Activated T-cell treated with anti-CD3 and anti-CD28 coated beads, Interleukin-2, amount 50 U/mL, for 72 hours (primary cell): ENCODE measurements at places on chromosomes 2 and 18. TPM values are rescaled to one million over a fixed set of nuclear protein-coding genes. Genes with fewer than 3 reads are reported as not detected.

The NT5C1B gene
- not detected for total RNA-seq

The LIPG gene
- total RNA-seq = 0.12 TPM

The ERFE gene
- total RNA-seq = 0.88 TPM

The MERTK gene
- 3.0 TPM for total RNA-seq

The VWC2L gene
- not detected for total RNA-seq

The C2orf78 gene
- not detected for total RNA-seq

The EPB41L5 gene
- total RNA-seq = 4.1 TPM

GRCh38 chr18:31741097-31741735 lies 19.5 kb downstream of the SLC25A52 start:
- no peak overlapping the region for H3K27ac ChIP-seq
- no peak overlapping the region for H3K4me3 ChIP-seq
- H3K27me3 ChIP-seq = no peaks in the 10 kb centered on the region

DNA sequence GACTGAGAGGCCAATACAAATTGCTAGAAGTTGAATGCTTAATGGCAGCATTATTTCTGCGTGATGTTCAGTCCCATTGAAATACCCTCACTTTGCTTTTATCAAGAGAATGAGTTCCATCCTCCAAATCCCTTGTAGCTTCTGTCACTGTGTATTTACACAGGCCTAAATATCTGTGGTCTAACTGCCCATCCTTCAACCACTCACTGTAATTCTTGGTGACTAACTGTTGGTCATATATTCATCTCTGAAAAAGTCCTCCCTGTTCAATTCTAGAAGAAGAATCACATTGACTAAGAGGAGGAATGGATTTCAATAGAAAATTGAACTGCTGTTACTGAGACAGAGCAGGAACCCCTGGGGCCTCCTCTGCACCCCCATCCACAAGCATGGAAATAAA lies 74.2 kb upstream of the L3MBTL4 start:
- no peak for DNase-seq
- no peaks in the 10 kb centered on the region for H3K36me3 ChIP-seq
- no peak overlapping the region for H3K27ac ChIP-seq
- H3K4me1 ChIP-seq = no peaks in the 10 kb centered on the region

- H3K27me3 ChIP-seq = peaks cover 54% of the 10 kb centered on the region
- DNase-seq = no peak
- H3K4me1 ChIP-seq = peaks cover 24% of the 10 kb centered on the region
Observed at GRCh38 chr2:230829959-230830358, 34.8 kb upstream of the ITM2C start.

DNA sequence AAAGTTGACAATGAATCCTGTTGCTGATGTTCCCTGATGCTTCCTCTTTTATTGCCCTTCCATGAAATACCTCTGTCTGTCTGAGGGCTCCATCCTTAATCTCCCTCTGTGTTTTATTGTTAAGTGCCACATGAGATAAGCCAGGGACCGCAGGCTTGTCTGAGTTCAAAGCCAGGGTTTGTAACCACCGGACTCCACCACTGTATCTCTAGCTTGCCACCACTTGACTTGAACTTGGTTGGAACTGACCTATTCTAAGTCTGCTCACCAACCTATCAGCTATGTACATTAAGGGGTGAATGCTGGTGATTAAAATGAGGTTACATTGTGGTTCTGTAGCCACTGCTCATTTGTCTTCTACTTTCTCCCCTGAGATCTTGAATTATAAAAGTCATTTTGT lies 328.5 kb upstream of the ZEB2 start:
- no peaks in the 10 kb centered on the region for H3K27me3 ChIP-seq
- DNase-seq = no peak
- H3K4me3 ChIP-seq = no peak overlapping the region
- no peak overlapping the region for H3K27ac ChIP-seq

GRCh38 chr2:66427300-66427699 lies 7.6 kb upstream of the MEIS1 start:
- H3K4me3 ChIP-seq = no peak overlapping the region
- no peak for DNase-seq
- no peak overlapping the region for H3K27ac ChIP-seq
- H3K27me3 ChIP-seq = peaks cover 71% of the 10 kb centered on the region

DNA sequence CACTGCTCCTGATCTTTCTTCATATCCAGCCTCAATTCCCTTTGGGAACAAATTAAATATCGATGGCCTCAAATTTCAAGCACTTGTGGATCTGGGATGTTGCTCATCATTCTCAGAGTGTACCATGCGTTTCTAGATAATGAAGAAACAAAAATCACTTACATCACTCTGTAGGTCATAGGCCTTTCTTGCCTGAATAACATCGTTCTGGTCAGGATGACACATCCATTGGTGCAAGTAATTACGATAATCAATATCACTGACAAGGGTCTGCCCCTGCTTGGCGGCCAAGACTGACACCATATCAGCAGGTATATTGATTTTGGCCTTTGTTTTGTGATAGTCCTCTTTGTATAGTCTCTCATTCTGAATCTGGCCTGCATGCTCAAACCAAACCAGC lies 157.3 kb downstream of the RIF1 start:
- H3K27ac ChIP-seq = no peak overlapping the region
- no peaks in the 10 kb centered on the region for H3K27me3 ChIP-seq
- H3K4me3 ChIP-seq = no peak overlapping the region
- no peaks in the 10 kb centered on the region for H3K4me1 ChIP-seq
- no peak for DNase-seq

DNA sequence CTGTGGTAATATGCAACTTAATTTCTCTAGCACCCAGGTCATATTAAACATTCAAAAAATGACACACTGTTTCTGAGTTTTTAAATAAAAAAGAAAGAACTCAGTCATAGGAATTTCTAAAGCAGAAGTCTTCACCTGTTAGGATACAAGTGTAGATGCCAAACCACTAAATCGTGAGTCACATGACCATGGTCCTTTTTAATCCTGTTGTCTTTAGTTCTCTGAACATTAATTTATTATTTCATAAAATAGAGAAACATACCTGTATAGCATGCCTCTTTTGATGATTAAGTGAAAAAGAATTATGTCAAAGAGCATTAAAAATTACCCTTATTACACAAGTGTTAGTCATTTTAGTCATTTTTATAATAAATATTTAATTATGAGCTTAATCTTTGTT lies 398.8 kb downstream of the CCDC85A start:
- no peak for DNase-seq
- no peaks in the 10 kb centered on the region for H3K27me3 ChIP-seq
- no peak overlapping the region for H3K4me3 ChIP-seq

- H3K4me1 ChIP-seq = peaks cover 4% of the 10 kb centered on the region
- no peak overlapping the region for H3K27ac ChIP-seq
- no peaks in the 10 kb centered on the region for H3K36me3 ChIP-seq
Observed at GRCh38 chr2:106575955-106576354, 88.8 kb downstream of the CD8B2 start.

DNA sequence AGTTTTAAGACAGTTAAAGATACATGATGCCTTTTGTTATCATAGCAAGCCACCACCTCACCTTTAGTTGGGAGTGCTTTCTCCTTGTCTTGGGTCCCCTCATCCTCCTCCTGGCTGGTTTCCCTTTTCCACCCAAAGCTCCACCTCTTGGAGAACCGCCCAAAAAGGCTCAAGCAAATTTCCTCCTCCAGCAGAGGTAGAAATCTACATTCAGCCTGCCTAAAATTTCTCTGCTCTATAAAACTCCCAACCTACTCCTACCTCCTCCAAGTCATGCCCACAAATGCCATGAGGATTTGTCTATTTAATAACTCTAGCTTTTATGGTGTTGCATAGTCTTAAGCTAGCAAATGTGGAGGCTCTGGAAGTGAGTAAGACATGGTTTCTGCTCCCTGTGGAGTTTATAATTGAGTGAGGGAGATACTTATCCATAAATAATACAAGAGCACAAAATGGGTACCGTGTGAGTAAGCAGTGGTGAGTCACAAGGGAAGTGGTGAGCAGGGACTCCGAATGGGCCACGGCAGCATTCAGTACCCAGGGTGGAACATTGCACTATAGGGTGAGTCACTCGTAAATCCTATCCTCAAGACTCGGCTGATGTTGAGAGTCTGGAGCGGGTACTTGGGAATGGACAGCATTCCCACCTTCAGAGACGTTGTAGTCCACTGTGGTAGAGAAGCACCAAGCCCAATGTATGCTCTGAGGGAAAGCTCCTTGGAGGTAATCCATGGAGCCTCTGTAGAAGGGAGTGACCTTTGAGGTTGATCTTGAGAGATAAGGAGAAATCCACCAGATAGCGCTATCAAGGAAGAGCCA lies 146.3 kb downstream of the RTN4 start:
- H3K4me3 ChIP-seq = peak overlapping the region; percentile 25
- H3K27me3 ChIP-seq = peaks cover 17% of the 10 kb centered on the region
- peaks cover 13% of the 10 kb centered on the region for H3K4me1 ChIP-seq
- peak; percentile 71 for DNase-seq
- no peaks in the 10 kb centered on the region for H3K36me3 ChIP-seq

DNA sequence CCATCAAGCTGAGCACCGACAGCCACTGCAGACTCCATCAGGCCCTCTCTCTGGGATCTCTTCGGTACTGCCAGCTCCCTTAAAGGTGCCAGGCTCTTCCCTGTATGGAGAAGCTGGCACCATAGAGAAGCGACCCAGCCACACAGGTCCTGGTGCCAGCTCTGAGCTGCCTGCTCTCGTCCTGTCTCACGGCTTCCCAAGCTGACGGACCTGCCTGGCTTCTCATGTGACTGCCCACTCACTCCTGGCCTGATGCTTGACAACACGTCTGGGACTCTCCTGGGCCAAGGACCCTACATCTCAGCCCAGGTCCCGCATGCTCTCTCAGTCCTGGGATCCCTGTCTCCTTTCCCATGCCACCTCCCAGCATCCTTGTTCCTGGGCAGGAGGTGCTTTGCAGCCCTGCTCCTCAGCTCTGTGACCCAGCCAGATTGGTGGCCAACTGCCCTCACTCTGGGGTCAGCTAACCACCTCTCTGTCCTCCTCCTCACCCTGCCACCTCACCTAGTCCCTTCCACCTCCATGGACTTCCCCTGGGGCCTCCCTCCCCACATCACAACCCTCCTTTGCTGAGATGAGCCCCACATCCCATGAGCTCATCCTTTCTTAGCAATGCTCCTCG lies 12.5 kb upstream of the ATOH8 start:
- no peaks in the 10 kb centered on the region for H3K4me1 ChIP-seq
- no peak overlapping the region for H3K27ac ChIP-seq
- no peaks in the 10 kb centered on the region for H3K36me3 ChIP-seq
- peaks cover 44% of the 10 kb centered on the region for H3K27me3 ChIP-seq
- no peak for DNase-seq

GRCh38 chr2:129689653-129690448 lies 289.6 kb upstream of the RAB6C start:
- peaks cover 4% of the 10 kb centered on the region for H3K36me3 ChIP-seq
- no peak for DNase-seq
- no peak overlapping the region for H3K4me3 ChIP-seq
- H3K27ac ChIP-seq = no peak overlapping the region

GRCh38 chr2:75310876-75311275 lies 111.6 kb upstream of the TACR1 start:
- DNase-seq = no peak
- H3K4me1 ChIP-seq = no peaks in the 10 kb centered on the region
- no peak overlapping the region for H3K4me3 ChIP-seq
- H3K36me3 ChIP-seq = no peaks in the 10 kb centered on the region

GRCh38 chr2:195363496-195363895 lies 293.5 kb upstream of the SLC39A10 start:
- H3K27me3 ChIP-seq = no peaks in the 10 kb centered on the region
- no peak overlapping the region for H3K4me3 ChIP-seq
- peaks cover 18% of the 10 kb centered on the region for H3K36me3 ChIP-seq
- H3K27ac ChIP-seq = no peak overlapping the region
- DNase-seq = no peak

DNA sequence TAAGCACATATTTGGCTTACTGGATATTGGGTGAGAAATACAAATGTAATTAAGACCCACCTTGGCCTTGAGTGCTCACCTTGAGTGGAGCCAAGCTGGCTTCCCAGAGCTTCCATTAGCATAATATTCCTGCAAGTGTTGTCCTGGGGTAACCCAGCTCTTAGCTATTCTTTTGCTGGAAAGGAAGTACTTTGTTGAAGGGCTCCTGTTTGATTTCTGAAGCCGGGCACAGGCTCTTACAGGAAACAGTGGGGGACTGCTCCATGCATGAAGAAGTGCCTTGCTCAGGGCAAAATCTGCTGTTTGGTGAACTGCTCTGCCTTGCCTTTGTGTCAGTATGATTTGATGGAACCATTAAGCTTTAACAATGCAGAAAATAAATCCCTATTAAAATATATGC lies 325.4 kb downstream of the SMAD2 start:
- H3K4me3 ChIP-seq = no peak overlapping the region
- no peaks in the 10 kb centered on the region for H3K27me3 ChIP-seq
- no peaks in the 10 kb centered on the region for H3K4me1 ChIP-seq
- no peaks in the 10 kb centered on the region for H3K36me3 ChIP-seq
- DNase-seq = no peak

- no peak for DNase-seq
- no peaks in the 10 kb centered on the region for H3K36me3 ChIP-seq
- no peaks in the 10 kb centered on the region for H3K27me3 ChIP-seq
- no peak overlapping the region for H3K4me3 ChIP-seq
- no peak overlapping the region for H3K27ac ChIP-seq
- H3K4me1 ChIP-seq = peaks cover 70% of the 10 kb centered on the region
Observed at GRCh38 chr2:64219149-64219548, 74.9 kb upstream of the PELI1 start.

DNA sequence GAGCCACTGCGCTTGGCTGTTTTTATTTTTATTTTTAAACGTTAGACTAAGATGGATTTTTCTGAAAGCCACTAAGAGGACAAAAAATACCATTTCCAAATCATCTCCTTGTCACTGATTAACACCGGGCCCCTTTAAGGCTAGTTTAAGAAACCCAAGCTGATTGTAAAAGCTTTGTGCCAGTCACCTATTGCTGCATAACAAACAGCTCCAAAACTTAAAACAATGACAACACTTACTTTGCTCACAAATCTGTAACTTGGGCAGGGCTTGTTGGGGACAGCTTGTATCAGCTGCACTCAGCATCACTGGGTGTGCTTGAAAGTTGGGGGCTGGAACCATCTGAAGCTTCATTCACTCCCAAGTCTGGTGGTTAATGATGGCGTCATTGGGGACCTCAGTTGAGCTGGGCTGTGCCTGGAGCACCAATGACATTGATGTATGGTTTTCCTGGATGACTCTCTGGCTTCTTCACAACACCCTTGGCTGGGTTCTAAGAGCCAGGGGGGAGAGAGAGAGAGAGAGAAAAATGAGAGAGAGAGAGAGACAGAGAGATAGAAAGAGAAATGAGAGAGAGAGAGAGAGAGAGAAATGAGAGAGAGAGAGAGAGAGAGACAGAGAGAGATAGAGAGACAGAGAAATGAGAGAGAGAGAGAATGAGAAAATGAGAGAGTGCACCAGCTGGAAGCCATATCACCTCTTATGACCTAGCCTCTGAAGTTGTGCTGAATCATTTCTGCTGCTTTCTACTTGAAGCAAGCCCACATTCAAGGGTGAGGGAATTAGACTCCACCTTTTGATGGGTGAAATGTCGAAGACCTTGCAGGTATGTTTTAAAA lies 26.0 kb upstream of the ATG16L1 start:
- peaks cover 10% of the 10 kb centered on the region for H3K4me1 ChIP-seq
- no peak for DNase-seq
- H3K27ac ChIP-seq = no peak overlapping the region

- DNase-seq = no peak
- H3K4me1 ChIP-seq = no peaks in the 10 kb centered on the region
- H3K36me3 ChIP-seq = no peaks in the 10 kb centered on the region
- no peak overlapping the region for H3K27ac ChIP-seq
- H3K27me3 ChIP-seq = no peaks in the 10 kb centered on the region
- H3K4me3 ChIP-seq = no peak overlapping the region
Observed at GRCh38 chr2:223580951-223581350, 21.2 kb downstream of the SCG2 start.
